ENCODE measurements at places on chromosomes 6 and 20. TPM values are rescaled to one million over a fixed set of nuclear protein-coding genes. Genes with fewer than 3 reads are reported as not detected.

GGTLC1 gene
- not detected for total RNA-seq

F13A1 gene
- total RNA-seq = 1.3 TPM

OR2J3 gene
- not detected for total RNA-seq

NKAIN2 gene
- 1.8 TPM for total RNA-seq

RAB44 gene
- not detected for total RNA-seq

SLC12A5 gene
- total RNA-seq = 5.0 TPM

CBFA2T2 gene
- total RNA-seq = 31.8 TPM

ROS1 gene
- not detected for total RNA-seq

SIRPB2 gene
- total RNA-seq = not detected

TBC1D32 gene
- total RNA-seq = 24.2 TPM

HRH3 gene
- 0.56 TPM for total RNA-seq

ENPP1 gene
- 16.1 TPM for total RNA-seq

BFSP1 gene
- 12.0 TPM for total RNA-seq

NUP153 gene
- total RNA-seq = 61.1 TPM

PKHD1 gene
- total RNA-seq = 0.19 TPM

RAET1L gene
- not detected for total RNA-seq

IRF4 gene
- 0.48 TPM for total RNA-seq

FAM50B gene
- total RNA-seq = 2.8 TPM

TNFRSF21 gene
- 63.3 TPM for total RNA-seq

PNLDC1 gene
- not detected for total RNA-seq

FAXC gene
- 19.5 TPM for total RNA-seq

SUN5 gene
- not detected for total RNA-seq

GSTA2 gene
- total RNA-seq = 1.1 TPM

OXT gene
- not detected for total RNA-seq

FNDC1 gene
- 0.55 TPM for total RNA-seq

THBS2 gene
- total RNA-seq = 1.1 TPM

SRMS gene
- not detected for total RNA-seq

MEP1A gene
- not detected for total RNA-seq

CRISP2 gene
- total RNA-seq = 0.34 TPM

BMP5 gene
- 0.49 TPM for total RNA-seq

UQCC2 gene
- 110 TPM for total RNA-seq

HLA-G gene
- total RNA-seq = 1.1 TPM

NRN1 gene
- 0.68 TPM for total RNA-seq

VGLL2 gene
- total RNA-seq = not detected

PTCHD4 gene
- total RNA-seq = 0.42 TPM

SNTA1 gene
- 8.2 TPM for total RNA-seq

CST1 gene
- 41.2 TPM for total RNA-seq

SMPDL3A gene
- 2.8 TPM for total RNA-seq

COL10A1 gene
- not detected for total RNA-seq

PHF10 gene
- total RNA-seq = 85.9 TPM

SH3BGRL2 gene
- total RNA-seq = 23.0 TPM

POLR1C gene
- total RNA-seq = 37.6 TPM

HLA-DMA gene
- total RNA-seq = 15.3 TPM

ACTL10 gene
- total RNA-seq = 0.45 TPM

OR12D3 gene
- not detected for total RNA-seq

TINAG gene
- not detected for total RNA-seq

ZNF311 gene
- 8.1 TPM for total RNA-seq

UNC93A gene
- 4.9 TPM for total RNA-seq

LAMA4 gene
- 4.9 TPM for total RNA-seq

PAX1 gene
- total RNA-seq = not detected

DNAH8 gene
- not detected for total RNA-seq

MYLK2 gene
- total RNA-seq = 0.29 TPM

B4GALT5 gene
- total RNA-seq = 29.8 TPM

MARCKS gene
- total RNA-seq = 77.2 TPM

EYA2 gene
- 20.5 TPM for total RNA-seq

CST4 gene
- total RNA-seq = not detected

MATN4 gene
- 0.20 TPM for total RNA-seq

SPTLC3 gene
- total RNA-seq = 0.21 TPM

THEMIS gene
- total RNA-seq = not detected
